ENCODE measurements at places on chromosomes 1 and 21. TPM values are rescaled to one million over a fixed set of nuclear protein-coding genes. Genes with fewer than 3 reads are reported as not detected.

Gene KDF1
- total RNA-seq: 0.20 TPM

Gene AADACL4
- not detected for total RNA-seq

Gene HTR6
- total RNA-seq: 1.0 TPM

Gene GNAT2
- total RNA-seq: not detected

Gene OR2L13
- 0.26 TPM for total RNA-seq

Gene NUP210L
- total RNA-seq: 0.16 TPM

Gene ZBTB8B
- under 0.01 TPM for total RNA-seq

Gene KCNE1
- total RNA-seq: 0.32 TPM

Gene GNG4
- 56.2 TPM for total RNA-seq

Gene NR1I3
- 5.1 TPM for total RNA-seq

Gene SERINC2
- 18.5 TPM for total RNA-seq

Gene TNNI3K
- total RNA-seq: 0.27 TPM

Gene GFI1
- 1.6 TPM for total RNA-seq

Gene ADAM30
- 0.14 TPM for total RNA-seq

Gene HSD3B2
- not detected for total RNA-seq

Gene CLDN17
- not detected for total RNA-seq

Gene TMEM79
- 5.6 TPM for total RNA-seq

Gene HRNR
- 0.19 TPM for total RNA-seq

Gene GPR89A
- total RNA-seq: 23.2 TPM

Gene EPHA8
- total RNA-seq: 0.31 TPM

Gene SOAT1
- 12.6 TPM for total RNA-seq

Gene IRF6
- 0.31 TPM for total RNA-seq

Gene KLHDC9
- total RNA-seq: not detected

Gene IL20
- not detected for total RNA-seq

Gene ANKRD35
- total RNA-seq: 0.15 TPM

Gene CCDC17
- 2.8 TPM for total RNA-seq

Gene ANKRD45
- total RNA-seq: 2.5 TPM

Data from motor neuron (in vitro differentiated cells).